ENCODE measurements at places on chromosomes 4 and X.

GRCh38 chrX:103919270-103919637, 43.2 kb upstream of the TMSB15B start:
- no peak for DNase-seq

DNA sequence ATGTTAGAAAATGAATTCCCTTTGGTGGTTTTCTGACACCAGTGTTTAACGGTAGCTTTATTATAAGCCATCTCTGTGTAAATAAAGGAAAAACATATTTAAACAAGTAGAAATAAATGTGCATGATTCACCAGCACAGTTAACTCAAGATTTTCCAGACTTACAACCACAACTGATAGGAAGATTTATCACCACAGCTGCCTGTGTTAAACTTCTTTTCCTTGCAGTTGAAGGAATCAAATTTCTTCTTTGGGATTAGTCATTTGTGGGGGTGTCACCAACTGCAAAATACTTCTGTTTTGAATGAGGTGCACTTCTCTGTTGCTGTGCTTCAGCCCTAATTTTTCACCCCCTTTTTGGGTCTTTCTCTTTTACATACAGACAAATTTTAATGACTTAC, 128.1 kb upstream of the STK26 start:
- DNase-seq, result no peak

- DNase-seq, result no peak
Observed at GRCh38 chrX:9231491-9231890, 197.6 kb upstream of the FAM9B start.

DNA sequence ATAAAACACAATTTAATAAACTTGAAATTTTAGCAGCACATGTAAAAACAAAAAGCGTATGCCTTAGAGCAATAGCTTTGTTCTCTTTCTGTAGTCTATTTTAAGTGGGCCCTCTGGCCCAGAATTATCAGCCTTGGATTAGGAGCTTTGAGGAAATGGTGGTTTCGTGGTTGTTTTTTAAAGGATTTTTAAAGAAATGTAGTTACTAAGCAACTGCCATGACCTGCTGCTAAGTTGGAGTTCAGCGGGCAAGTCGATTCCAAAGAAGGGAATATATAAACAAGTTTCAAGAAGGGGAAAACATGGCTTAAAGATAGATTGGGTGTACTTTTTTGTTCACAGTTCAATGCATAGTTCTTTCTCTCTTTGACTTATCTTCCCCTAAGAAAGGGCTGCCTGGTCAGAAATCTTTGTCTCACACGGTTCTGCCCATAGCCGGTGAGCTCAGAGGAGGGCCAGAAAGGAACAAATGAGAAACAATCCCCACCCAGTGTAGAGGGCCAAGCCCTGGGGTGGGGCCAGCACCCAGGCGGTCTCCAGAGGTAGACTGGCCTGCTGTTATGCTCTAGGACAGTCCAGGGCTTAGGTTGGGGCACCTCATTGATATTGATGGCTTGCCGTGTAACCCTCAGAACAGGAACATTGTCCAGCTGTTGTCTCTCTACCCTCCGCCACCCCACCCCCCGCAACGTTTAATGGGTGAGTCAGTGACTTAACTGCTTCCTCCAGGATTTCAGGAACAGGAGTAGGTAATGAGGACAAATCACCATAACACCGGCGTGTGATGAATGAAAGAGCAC, 32.5 kb downstream of the DLG3 start:
- DNase-seq, result no peak

DNA sequence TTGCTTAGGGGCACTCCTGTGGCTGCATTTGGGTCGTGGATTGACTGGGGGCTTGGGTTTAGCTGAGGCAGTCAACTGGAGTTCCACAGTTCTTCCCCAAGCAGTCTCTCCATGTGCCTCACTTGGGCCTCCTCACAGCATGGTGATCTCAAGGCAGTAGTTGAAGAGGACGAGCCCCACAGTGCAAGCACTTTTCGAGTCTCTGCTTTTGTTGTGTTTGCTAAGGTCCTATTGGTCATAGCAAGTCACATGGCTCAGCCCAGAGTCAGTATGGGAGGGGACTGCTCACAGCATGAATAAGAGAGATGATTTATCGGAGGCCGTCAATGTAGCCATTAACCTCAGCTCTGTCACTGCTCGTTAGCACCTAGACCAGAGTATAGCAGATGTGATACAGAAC, 29.7 kb downstream of the BMX start:
- no peak for DNase-seq

DNA sequence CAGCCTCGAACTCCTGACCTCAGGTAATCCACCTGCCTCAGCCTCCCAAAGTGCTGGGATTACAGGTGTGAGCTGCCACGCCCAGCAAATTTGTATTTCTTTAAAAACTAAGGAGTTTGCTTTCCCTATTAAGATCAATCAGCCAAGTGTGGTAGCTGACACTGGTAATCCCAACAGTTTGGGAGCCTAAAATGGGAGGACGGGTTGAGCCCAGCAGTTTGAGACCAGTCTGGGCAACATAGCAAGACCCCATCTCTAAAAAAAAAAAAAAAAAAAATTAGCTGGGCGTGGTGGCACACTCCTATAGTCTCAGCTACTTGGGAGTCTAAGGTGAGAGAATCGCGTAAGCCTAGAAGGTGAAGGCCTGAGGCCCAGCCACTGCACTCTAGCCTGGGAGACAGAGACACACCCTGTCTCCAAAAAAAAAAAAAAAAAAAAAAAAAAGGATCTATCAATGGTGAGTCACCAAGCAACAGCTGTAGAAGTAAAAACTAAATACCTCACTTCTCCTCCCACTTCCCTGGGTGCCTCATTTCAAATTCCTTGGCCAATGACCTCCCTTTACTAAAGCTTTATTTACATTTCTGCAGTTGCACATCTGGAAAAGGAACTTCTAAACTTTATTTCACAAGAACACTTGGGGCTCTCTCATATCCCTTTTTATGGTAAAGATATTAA, 54.5 kb downstream of the LDB2 start:
- DNase-seq, result no peak

DNA sequence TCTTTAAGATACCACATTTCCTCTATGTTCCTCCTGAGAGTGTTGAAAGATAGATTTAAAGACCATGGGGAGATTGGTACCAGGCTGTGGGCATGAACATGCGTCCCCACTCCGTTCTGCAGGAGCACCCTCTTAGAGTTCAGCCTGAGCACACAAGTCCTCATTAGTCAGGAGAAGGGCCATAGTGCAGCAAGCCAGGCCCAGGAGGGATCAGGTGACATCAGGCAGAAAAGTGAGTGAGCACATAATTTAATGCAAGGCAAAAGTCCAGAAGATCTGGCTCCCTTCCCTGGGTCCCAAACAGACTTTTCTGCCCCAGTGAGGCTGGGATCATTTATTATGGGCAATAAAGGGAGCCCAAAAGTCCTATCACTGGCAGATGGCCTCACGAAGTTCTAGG, 263.7 kb upstream of the AGTR2 start:
- no peak for DNase-seq

DNA sequence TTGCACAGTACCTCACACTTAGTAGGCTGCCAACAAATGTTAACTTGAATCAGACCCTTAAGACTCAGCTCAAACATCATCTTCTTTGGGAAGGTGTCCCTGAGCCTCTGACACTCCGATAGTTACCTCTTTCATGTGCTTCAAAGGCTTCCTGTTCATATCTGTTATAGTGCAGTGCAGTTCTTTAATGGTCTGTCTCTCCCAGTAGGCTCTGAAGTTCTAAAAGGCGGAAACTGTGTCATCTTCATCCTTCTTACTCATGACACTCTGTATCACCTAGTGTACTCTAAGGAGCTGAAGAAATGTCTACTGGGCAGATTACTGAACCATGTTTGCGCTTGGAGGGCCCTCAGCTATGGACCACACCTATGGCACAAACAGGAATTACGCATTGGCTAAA, 2.1 kb upstream of the DIAPH2 start:
- DNase-seq, result no peak

GRCh38 chr4:87783781-87784180, 15.6 kb upstream of the IBSP start:
- no peak for DNase-seq

GRCh38 chr4:143347484-143348111, 10.9 kb downstream of the GAB1 start:
- no peak for DNase-seq

- no peak for DNase-seq
Observed at GRCh38 chrX:15492469-15492868, 664 bp downstream of the PIR start.

GRCh38 chr4:86184901-86185285, 175.0 kb downstream of the MAPK10 start:
- DNase-seq, result no peak

DNA sequence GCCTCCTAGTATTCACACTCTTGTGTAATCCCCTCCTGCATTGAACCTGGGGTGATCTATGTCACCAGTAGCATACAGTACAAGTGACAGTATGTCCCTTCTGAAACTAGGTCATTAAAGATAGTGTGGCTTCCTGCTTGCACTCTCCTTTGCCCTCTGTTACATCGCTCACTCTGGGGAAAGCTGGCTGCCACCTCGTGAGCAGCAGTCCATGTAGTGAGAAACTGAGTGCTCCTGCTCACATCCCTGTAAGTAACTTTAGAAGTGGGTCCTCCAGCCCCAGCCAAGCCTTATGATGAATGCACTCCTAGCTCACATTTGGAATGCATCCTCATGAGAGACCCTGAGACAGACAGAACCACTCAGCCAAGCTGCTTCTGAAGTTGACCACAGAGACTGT, 89.8 kb upstream of the TNIP3 start:
- DNase-seq, result no peak

- DNase-seq, result no peak
Observed at GRCh38 chr4:89419111-89419695, 111.6 kb upstream of the GPRIN3 start.

DNA sequence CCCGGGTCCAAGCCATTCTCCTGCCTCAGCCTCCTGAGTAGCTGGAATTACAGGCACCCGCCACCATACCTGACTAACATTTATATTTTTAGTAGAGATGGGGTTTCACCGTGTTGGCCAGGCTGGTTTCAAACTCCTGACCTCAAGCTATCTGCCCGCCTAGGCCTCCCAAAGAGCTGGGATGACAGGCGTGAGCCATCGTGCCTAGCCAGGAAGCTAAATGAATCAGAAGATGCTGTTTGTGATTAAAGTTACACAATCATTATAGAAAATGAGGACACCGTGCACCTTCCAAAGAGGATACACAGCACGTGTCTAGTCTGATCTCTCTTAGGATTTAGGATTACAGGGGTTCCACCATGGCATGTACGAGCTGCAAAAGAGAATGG, 99.6 kb downstream of the DHRSX start:
- DNase-seq, result no peak

- DNase-seq, result no peak
Observed at GRCh38 chrX:103414561-103414960, 38.2 kb downstream of the BEX3 start.

DNA sequence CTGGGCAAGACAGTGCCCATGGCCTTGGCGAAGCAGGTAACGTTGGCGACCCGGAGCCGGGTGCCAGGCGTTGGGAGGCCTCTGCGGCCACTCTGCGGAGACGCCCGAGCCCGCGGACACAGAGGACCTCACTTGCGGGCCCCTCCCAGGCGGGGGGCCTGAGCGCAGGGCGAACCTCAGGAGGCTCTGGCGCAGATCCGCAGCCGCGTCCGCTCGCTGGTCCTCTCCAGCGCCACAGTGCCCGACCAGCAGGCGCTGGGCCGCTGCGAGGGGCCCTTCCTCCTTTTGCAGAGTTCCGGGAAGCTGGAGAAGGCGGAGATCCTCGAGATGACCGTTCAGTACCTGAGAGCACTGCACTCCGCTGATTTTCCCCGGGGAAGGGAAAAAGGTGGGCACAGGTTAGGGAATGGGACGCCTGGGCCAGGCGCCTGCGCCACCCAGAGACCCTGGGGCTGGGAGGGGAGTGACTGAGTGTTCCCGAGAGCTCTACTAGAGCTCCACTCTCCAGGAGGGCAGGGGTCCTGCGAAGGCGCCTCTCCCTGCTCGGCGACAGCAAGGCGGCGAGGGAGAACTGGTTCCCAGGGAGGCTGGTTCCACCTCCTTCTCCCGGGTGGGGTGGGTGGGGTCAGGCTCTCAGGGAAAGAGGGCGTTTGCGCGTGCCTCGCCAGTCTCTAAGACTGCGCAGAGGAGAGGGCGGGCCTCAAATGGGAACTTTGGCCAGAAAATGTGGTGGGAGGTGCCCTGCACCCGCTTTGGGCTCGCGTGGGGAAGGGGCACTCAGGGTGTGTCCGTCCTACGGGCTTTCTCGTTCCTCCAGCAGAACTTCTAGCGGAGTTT, 1.4 kb downstream of the HELT start:
- DNase-seq, result no peak

GRCh38 chr4:7769396-7770223, 170.1 kb downstream of the AFAP1 start:
- no peak for DNase-seq

- no peak for DNase-seq
Observed at GRCh38 chr4:122534776-122535175, 78.3 kb upstream of the IL2 start.

DNA sequence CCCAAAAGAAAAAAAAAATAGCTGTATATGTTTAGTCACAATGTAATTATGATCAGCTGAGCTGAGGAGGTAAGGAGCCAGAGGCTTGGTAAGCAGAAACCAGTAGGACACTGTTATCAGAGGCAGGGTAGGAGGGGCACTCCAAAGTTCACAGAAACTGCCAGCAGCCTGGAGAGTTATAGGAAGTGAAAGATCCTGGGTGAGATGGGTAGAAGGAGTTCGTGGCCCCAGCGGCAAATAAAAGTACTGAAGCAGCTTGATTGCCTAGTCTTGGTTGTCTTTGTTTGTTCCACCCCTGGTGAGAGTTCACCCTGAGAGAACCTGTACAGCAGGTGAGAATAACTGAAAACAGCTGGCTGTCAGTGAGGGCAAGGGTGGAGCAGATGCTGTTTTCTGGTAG, 340.8 kb downstream of the ADGRL3 start:
- no peak for DNase-seq

All from activated naive CD4-positive, alpha-beta T cell (primary cell).